ENCODE measurements at places on chromosomes 2 and 18.

DNA sequence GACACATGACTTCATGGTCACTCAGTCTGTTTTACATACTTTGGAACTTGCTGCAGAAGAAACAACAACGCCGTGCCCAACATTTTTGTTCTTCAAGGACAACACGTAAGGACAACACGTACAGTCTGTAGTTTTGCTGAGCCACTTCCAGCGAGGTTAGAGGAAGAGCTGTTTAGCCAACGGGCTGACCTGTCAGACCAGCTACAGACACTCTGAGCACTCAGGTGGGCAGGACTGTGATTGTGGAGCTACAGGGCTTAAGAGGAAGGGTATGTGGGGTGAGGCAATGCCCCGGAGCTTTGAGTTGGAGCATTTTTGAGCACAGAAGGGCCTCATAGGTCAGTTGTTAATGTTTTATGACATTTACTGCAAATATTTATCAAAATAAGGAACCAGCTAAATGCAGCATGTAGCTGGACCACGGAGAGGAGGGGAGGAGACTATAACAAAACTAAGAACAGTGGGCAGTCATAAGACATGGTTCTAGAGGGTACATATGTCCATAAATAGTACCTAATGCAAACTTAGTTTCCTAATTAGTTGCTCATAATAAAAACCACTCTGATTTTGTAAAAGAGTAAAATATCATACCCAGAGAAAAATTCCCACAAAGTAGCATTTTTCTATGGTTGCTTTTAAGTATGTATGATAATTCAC is 26.3 kb upstream of the NPC1 start:
- DNase-seq, result no peak

- DNase-seq, result no peak
Measured at GRCh38 chr2:207996848-207997247, 28.5 kb downstream of the PLEKHM3 start.

GRCh38 chr2:105220604-105221003 is 20.9 kb upstream of the GPR45 start:
- no peak for DNase-seq

GRCh38 chr18:9708057-9708433 is at the start of gene RAB31:
Gene RAB31 (plus strand): TSS chr18:9708301. CDS start chr18:9708406, 105 bp downstream.
- no peak for DNase-seq

DNA sequence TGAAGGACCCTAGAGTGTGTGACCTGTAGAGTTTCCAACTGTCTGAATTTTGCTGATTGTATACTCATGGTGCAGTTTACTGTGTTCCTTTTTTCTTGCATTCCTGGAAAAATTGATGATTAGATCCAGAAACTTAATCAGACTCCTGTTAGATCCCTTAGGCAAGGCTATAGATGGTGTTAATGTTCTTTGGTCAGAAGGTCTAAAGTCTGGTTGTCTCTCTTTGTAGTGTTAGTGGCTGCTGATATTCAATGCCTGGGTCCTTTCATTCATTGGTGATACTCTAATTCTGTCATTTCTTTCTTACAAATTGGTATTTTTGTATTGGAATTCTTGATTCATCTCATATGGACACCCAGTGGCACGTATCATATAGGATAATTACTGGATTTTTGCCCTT is 6.3 kb downstream of the CCNT2 start:
- DNase-seq, result no peak

DNA sequence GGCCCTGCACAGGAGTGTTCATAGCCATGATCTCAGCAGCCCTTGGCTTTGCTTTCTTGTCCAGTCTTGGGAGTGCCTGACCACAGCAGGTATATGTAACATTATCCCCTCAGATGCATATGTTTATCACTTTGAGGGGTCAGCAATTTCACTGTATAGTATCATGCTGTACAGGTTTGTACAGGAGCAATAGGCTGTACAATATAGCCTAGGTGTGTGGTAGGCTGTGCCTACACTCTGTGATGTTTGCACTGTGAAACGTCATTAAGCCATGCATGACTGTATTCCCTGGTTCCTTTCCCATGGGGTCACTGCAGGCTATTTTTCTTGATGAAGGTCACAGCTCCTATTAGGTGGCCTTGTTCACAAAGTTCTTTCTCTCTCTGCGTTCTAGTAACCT is 4.7 kb upstream of the IL36G start:
- no peak for DNase-seq

DNA sequence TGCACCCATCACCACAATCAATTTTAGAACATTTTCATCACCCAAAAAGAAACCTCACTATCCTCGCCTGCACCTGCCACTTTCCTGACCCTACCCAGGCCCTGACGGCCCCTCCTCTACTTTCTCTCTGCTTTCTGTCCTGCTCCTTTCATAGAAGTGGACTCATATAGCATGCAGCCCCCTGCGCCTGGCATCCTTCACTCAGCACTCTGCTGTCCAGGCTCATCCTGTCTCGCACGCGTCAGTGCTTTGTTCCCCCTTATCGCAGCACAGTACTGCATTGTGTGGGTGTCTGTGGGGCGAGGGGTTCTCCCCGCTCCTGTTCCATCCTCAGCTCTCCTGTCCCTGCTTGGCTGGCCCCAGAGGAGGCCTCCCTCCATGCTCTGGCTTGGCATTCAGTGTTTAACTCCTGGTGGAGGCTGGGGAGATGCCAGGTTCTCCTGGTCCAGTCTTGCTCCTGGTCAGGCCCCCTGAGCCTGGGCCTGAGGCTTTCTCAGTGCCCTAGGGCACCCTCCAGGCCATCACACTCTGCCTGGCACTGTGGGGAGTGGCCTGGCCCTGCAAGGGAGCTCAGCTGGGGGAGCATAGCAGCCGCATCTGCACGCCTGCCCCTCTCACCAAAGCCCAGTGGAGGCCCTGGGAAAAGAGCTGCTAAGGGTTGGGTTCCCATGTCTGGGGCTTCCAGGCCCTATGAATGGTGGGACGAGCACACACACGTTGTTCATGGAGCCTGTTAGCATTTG is 6.6 kb upstream of the TUBB6 start:
- no peak for DNase-seq

DNA sequence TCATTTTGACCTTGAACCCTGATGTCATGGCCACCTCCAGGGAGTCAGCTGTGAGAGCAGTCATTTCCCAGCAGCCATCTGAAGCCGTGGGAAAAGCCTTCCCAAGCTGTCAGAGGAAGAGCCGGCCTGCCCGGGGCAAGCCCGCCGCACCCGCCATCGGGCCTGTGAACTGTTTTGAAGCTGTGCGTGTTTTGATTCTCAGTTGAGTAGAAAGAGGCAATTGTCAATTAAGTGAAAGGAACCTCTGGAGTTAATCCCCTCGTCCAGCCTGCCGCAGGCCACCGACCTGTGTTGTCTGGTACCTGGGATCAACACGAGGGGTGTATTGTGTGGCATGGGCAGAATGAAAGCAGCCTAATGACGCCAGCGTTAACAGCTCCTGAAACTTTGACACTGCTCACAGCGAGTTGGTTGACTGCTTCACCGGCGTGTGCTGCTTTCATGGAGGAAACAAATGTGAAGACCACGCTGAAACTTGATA is 318.4 kb downstream of the AGAP1 start:
- DNase-seq, result no peak

DNA sequence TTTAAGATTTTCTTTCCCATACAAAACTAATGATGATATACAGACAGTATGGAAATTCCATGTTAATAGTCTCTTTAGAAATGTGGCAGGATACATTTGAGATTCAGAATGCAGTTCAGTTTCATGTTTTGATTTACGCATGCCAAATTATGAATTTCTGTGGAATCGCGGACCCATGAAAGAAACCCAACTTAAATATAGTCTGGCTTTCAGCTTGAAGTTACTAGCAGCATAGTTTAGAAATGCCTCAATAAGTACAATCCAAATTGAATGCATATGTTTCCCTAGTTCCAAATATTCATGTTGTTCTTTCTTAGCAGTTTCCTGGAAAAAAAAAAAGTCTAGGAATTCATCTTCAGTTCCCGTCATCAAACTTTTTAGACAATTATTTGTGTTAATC is 164.1 kb upstream of the RASGRP3 start:
- no peak for DNase-seq

DNA sequence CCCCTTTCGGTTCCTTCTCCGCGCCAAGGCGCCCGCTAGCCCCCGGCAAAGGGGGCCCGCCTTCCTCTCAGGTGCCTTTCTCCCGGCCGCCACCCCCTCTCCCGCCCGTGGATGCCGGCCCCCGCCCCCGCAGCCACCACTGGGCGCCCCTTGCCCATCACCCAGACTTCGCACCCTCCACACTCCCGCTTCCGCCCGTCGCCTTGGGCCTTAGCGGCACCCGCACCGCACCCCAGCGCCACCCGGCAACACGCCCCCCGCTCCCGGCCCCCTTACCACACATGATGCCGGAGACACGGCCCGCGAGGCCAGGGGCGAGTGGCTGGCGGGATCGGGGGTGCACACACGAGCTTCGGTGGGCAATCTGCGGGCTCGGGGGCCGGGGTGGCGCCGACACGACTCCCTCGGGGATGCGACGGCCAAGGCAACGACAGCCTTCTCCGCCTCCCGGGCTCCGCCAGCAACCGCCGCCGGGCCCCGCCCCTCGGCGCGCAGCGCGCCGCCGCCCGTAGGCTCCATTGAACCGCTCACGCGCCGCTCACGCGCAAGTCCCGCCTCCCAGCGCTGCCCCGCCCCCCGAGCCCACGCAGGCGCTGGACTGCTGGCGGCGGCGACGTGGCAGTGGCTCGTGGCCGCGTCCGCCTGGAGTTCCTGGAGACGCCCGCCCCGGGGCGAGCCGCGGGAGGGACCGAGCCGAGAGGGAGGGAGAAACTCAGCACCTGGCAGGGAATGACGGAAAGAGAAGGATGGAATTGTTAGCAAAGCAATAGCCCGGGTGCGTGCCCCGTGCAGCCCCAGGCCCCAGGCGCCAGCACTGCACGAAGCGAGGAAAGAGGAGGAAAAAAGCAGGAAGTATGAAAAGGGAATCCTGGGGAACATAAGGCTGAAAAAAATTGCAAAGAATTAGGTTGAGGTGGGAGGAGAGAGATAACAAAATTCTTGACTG is at the start of gene GFPT1:
Gene GFPT1, minus strand, starts transcription at position 439 of the 946 bp plus-strand sequence. Its CDS starts 156 bp downstream, at position 283.
- peak; percentile 82 for DNase-seq

GRCh38 chr2:39697454-39697853 is 31.7 kb downstream of the TMEM178A start:
- no peak for DNase-seq

GRCh38 chr2:76731157-76731556 is 791.0 kb downstream of the LRRTM4 start:
- no peak for DNase-seq

DNA sequence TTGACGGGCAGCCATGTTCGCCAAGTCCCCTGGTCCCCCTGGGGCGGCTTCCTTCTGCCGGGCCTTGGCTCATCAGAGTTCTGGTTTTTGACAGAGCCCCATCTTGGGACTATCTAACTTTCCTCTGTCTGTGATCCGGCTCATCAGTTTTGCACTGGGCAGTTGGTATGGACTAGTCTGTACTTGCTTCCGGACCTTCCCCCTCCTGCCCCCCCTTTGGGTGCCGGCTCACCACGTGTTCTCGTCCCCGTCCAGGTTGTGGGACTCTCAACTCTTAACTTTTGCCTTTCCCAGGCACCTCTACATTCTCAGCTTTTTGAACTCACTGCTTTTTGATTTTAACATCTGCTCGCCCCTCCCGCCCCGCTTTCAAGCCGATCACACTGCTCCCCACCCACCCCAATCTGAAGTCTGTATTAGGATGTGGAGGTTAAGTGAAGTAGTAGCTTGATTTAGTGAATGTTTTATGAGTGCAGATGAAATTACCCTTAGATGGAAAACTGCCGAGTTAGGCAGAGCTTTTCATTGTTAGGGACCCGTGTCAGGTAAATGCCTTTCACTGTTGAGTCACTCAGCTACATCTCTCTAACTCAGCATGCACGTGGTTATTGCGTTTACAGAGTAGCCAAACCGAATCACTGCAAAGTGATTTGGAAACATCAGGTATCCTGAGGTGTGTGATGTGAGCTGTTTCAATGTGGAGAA is 874 bp downstream of the WDR43 start:
- DNase-seq, result no peak

GRCh38 chr2:8458503-8459459 is 223.1 kb upstream of the ID2 start:
- no peak for DNase-seq

DNA sequence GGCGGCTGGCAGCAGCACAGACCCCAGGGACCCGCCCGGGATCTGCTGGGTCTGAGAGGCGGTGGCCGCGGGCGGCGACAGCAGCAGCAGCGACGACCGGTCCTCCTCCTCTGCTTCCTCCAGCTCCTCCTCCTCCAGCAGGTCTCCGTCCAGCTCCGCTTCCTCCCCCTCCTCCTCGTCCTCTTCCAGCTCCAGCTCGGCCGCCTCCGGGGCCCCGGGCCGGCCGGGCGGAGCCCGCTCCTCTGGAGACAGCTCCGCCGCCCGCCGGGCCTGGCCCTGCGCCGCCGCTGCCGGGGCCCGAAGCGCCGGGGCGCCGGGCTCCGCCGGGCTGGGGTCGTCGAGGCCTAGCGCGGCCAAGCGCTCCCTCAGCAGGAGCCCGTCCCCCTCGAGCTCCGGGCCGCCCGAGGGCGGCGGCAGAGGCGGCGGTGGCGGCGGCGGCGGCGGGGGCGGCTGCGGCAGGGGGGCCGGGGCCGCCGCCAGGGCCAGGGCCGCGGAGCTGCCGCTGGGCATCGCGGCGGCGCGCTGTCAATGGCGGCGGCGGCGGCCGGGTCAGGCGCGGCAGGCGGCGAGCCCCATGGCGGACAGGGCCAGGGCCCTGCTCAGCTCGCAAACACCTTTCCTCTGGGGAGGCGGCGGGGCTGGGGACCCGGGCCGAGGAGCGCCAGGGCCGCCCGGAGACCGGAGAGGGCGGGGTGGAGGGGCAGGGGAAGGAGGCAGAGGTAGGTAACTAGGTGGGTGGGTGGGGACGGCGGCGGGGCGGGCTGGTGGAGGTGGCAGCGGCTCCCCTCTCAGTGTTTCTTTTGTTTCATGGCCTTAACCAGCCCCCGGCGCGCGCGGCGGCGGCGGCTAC is 445 bp downstream of the MEX3C start:
- DNase-seq, result no peak

All from stimulated activated CD8-positive, alpha-beta memory T cell treated with anti-CD3 and anti-CD28 coated beads, Interleukin-4, amount 100 ng/mL, for 1 hour (primary cell).